H9 (cell line): ENCODE measurements at places on chromosomes 2 and 18.

GRCh38 chr18:62438018-62438329, 84.9 kb upstream of the ZCCHC2 start:
- no peak overlapping the region for H3K4me3 ChIP-seq
- no peaks in the 10 kb centered on the region; the same call in 1 of the 2 replicates for H3K4me1 ChIP-seq
- no peaks in the 10 kb centered on the region for H3K27me3 ChIP-seq
- DNase-seq, result no peak
- H3K36me3 ChIP-seq, result no peaks in the 10 kb centered on the region; the same call in 1 of the 3 replicates

GRCh38 chr18:21672521-21673267, 31.9 kb downstream of the ABHD3 start:
- peaks cover 2% of the 10 kb centered on the region for H3K36me3 ChIP-seq
- no peak overlapping the region for H3K4me3 ChIP-seq
- H3K27me3 ChIP-seq, result no peaks in the 10 kb centered on the region
- H3K4me1 ChIP-seq, result no peaks in the 10 kb centered on the region

- no peaks in the 10 kb centered on the region for H3K4me1 ChIP-seq
- no peak overlapping the region for H3K27ac ChIP-seq
- peak; percentile 93 for DNase-seq
- no peaks in the 10 kb centered on the region for H3K36me3 ChIP-seq
- peak overlapping the region; percentile 64 for H3K4me3 ChIP-seq
These were observed 418.2 kb upstream of the HS6ST1 start for GRCh38 chr2:128736689-128737545.

DNA sequence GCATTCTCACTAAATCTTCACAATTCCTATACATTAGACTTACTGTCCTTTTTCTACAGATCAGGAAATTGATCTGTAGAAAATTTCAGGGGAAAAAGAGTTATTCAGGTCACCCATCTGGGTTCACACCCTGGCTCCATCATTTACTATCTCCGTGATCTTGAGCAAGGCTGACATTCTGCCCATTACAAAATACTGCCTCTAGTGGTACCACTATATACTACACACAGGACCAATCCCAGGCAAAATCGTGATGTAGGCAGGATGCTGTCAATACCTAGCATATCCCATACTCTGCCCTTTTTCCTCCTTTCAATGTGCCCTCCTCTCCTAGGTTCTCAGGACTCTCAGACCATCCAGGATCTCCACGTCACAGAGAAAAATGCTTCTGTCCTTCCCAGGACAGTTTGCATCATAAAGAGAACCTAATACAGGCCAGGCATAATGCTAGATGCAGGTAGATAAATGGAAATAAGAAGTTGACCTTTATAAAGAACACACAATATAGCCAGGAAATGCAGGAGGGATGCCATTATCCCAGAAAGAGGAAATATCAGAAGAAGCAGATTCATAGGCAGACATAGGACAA, 101.9 kb downstream of the CDH20 start:
- no peaks in the 10 kb centered on the region for H3K36me3 ChIP-seq
- no peaks in the 10 kb centered on the region for H3K27me3 ChIP-seq
- H3K4me1 ChIP-seq, result no peaks in the 10 kb centered on the region
- no peak overlapping the region for H3K4me3 ChIP-seq
- no peak overlapping the region for H3K27ac ChIP-seq
- DNase-seq, result peak; percentile 34

- H3K27ac ChIP-seq, result no peak overlapping the region
- DNase-seq, result no peak
- no peaks in the 10 kb centered on the region for H3K4me1 ChIP-seq
- no peaks in the 10 kb centered on the region for H3K27me3 ChIP-seq
- H3K36me3 ChIP-seq, result no peaks in the 10 kb centered on the region
These were observed 222.8 kb downstream of the FBXO15 start for GRCh38 chr18:73924836-73925235.

- H3K27me3 ChIP-seq, result no peaks in the 10 kb centered on the region
- no peak overlapping the region for H3K4me3 ChIP-seq
- no peak for DNase-seq
- H3K36me3 ChIP-seq, result 0 out of 2 replicates have a peak, but pooled peaks cover 2% of the 10 kb centered on the region
- no peaks in the 10 kb centered on the region for H3K4me1 ChIP-seq
These were observed 85.7 kb upstream of the APCDD1 start for GRCh38 chr18:10368456-10369453.

- peaks cover 46% of the 10 kb centered on the region for H3K27me3 ChIP-seq
- H3K4me1 ChIP-seq, result no peaks in the 10 kb centered on the region; the same call in 1 of the 2 replicates
- H3K36me3 ChIP-seq, result no peaks in the 10 kb centered on the region; the same call in 1 of the 2 replicates
These were observed 6.1 kb downstream of the PTGR3 start for GRCh38 chr18:75202696-75203365.

- H3K4me1 ChIP-seq, result no peaks in the 10 kb centered on the region
- no peak overlapping the region for H3K4me3 ChIP-seq
- H3K36me3 ChIP-seq, result peaks cover 4% of the 10 kb centered on the region; the same call in 2 of the 3 replicates
- H3K27me3 ChIP-seq, result no peaks in the 10 kb centered on the region
These were observed 170.5 kb downstream of the ZBTB7C start for GRCh38 chr18:48238636-48239035.

GRCh38 chr2:224982226-224982625, 60.0 kb downstream of the DOCK10 start:
- H3K4me3 ChIP-seq, result no peak overlapping the region
- no peaks in the 10 kb centered on the region for H3K36me3 ChIP-seq
- no peak overlapping the region for H3K27ac ChIP-seq

DNA sequence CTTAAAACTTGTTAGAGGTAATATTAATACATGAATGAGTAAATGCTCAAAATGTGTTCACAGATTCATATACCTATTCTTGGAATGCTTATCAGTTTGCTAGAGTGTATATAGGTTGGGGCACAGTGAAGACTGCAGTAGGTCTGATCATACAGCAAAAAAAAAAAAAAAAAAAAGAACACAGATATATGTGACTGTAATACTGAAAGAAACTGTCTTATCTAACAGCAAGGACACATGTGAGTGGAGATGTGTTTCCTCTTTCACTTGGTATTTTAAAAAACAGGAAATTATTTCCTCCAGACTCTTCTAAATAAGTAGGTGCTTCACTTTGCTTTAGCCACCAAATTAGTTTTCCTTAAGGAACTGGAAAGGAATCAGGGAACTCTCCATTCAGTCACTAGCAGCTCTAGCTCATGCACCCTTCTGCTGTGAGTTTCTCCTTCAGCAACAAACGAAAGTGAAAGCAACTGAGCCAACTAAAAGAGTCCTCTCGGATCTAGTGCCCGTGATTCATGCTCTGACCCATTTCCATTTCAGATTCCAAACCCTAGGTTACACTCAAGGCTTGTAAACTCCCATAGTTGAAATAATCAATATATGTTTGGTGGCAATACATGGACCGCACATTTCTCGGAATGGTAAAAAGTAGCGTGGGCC, 98.5 kb downstream of the DSEL start:
- H3K27me3 ChIP-seq, result no peaks in the 10 kb centered on the region
- no peak overlapping the region for H3K27ac ChIP-seq
- no peak overlapping the region for H3K4me3 ChIP-seq
- H3K36me3 ChIP-seq, result no peaks in the 10 kb centered on the region

GRCh38 chr2:46040563-46041155, 256.5 kb upstream of the EPAS1 start:
- no peak overlapping the region for H3K27ac ChIP-seq
- H3K36me3 ChIP-seq, result no peaks in the 10 kb centered on the region
- DNase-seq, result no peak
- H3K4me3 ChIP-seq, result no peak overlapping the region

GRCh38 chr2:6054161-6054671, 362.0 kb downstream of the SOX11 start:
- peaks cover 12% of the 10 kb centered on the region; the same call in 1 of the 2 replicates for H3K4me1 ChIP-seq
- DNase-seq, result no peak
- H3K4me3 ChIP-seq, result peak overlapping the region; percentile 47
- no peaks in the 10 kb centered on the region for H3K27me3 ChIP-seq

GRCh38 chr2:53786352-53786704, 425 bp downstream of the ASB3 start:
- H3K27ac ChIP-seq, result peak overlapping the region; percentile 95
- H3K27me3 ChIP-seq, result no peaks in the 10 kb centered on the region
- H3K4me1 ChIP-seq, result no peaks in the 10 kb centered on the region
- H3K4me3 ChIP-seq, result peak overlapping the region; percentile 99
- peaks cover 6% of the 10 kb centered on the region; the same call in 1 of the 3 replicates for H3K36me3 ChIP-seq

DNA sequence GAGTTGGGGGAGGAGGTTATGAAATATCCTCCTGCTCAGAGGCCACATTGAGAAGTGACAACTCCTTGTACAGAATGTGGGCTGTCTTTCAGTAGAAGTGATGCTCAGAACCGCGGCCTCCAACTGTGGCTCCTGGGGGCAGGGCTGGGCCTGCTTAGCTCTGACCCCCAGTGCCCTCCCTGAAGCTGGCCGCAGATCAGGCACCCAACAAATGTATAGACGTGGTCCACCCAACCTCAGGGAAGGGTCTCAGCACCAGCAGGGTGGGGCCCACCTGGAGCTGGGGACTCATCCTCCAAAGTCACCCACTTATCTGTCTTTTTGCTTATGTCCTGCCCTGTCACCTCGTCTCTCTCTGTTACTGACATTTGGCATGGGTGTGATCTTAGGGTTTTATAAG, 11.1 kb upstream of the BIN1 start:
- DNase-seq, result no peak
- no peaks in the 10 kb centered on the region for H3K4me1 ChIP-seq
- peaks cover 10% of the 10 kb centered on the region; the same call in 2 of the 3 replicates for H3K36me3 ChIP-seq

DNA sequence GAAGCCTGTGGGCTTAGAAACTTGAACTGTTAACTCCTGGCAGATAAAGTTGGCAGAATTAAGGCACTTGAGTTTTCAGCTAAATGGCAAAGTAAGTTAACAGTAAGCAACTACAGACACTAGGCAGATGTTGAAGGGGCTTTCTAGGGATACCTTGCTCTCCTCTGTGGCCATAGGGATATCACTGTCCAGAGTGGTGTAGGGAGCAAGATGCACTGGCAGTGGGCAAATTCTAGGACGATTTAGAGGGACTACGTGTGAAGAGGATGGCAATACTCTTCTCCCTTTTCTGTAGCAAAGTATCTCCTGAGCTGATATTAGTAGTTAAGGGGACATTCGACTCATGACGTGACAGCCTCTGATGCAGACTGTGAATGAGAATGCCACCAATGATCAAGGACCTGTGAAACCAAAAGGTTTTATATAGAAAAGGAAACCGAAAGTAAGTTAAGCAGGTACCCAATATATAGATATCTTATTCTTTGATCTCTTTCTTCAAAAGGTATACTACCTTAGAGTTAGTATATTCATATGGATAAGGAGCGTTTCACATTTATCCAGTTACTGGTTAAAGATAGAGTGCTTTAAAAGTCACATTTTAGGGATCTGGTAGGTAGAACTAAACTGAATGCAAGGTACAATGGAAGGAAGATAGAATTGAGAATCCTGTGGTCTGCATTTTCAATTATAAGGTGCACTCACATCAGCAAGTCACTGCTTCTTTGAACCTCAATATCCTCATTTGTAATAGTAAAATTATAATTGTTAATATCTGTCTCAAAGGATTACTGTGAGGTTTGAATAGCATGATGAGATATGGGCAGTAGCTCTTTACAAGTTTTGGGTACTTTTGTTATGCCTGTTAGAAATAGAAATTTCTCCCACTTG, 106.4 kb downstream of the KCNH7 start:
- H3K27ac ChIP-seq, result no peak overlapping the region
- no peaks in the 10 kb centered on the region for H3K27me3 ChIP-seq
- no peaks in the 10 kb centered on the region; the same call in 1 of the 2 replicates for H3K4me1 ChIP-seq
- H3K4me3 ChIP-seq, result no peak overlapping the region
- no peaks in the 10 kb centered on the region for H3K36me3 ChIP-seq

DNA sequence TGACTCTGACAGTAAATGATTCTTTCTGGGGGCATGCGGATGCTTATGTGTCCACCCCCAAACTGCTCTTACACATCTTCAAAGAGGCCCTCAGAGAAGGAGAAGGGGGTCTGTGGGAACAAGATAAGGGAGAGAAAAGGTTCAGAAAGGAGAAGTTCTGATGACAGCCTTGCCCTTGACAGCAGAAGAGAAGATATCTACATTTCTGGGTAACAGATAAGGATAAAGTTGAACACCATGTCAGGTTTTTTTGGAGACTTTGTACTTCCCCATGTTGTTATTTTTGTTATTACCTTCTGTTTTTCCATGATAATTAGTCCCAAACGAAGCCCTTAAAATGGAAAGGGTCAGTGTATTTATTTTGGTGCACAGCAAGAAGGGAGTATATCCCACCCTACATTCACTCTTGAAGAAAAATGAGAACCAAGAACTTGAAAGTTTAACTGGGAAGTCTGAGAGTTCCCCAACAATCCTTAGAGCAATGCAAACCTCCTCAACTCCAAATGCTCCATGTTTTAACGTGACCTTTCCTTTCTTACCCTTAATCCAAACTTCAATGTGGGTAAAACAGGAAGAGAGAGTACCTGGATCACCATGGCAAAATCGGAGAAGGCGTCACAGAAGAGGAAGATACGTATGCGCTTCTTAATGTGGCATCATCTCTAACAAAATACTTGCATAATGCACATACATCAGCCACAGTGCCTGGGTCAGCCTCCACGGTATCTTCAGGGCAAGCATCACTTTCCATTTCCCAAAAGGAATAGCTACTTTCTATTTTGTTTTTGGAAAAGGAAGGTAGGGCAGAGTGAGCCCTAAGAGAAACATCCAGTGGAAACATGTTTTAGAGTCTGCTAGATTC, 264.6 kb upstream of the STON1 start:
- H3K4me3 ChIP-seq, result no peak overlapping the region
- no peaks in the 10 kb centered on the region; the same call in 1 of the 2 replicates for H3K4me1 ChIP-seq

- no peaks in the 10 kb centered on the region for H3K36me3 ChIP-seq
- no peaks in the 10 kb centered on the region for H3K27me3 ChIP-seq
- H3K4me1 ChIP-seq, result no peaks in the 10 kb centered on the region
- no peak within 1 kb of the TSS for H3K4me3 ChIP-seq
- no peak within 1 kb of the TSS for H3K27ac ChIP-seq
- DNase-seq, result no peak
These were observed at the start of gene IL36A for GRCh38 chr2:113005030-113005509. IL36A (plus strand) TSS chr2:113005459; CDS start chr2:113005872, 413 bp downstream.

DNA sequence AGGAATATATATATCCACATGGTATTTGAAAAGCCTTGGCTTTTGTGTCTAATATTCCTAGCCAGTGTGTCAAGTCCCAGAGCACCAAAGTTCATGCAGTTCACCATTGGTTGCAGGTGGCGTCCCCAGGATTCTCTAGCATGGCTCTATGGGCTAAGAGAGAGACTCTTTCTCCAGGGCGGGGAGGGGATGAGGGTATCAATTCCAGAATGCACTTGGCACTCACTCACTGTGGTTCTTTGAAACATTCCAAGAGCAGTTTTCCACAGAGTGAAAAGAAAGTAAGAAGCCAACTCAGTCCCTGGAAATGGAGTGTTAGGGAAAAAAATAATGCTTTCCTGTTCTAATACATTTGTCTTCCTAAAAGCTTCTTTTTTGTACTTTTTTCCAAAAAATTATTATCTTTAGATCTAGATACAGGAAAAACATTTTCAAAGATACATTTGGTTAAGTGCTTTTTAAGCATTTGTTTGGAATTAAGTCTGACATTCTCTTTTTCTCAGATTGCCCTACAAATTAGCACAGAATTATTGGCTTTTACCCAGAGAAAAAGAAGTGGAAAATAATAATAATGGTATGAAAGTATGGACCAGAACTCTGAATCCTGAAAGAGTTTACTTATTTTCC, 239.9 kb downstream of the PAX3 start:
- peaks cover 33% of the 10 kb centered on the region; the same call in 1 of the 2 replicates for H3K27me3 ChIP-seq
- H3K36me3 ChIP-seq, result no peaks in the 10 kb centered on the region
- no peaks in the 10 kb centered on the region for H3K4me1 ChIP-seq
- no peak overlapping the region for H3K27ac ChIP-seq
- no peak for DNase-seq

GRCh38 chr2:204871231-204871953, 326.1 kb downstream of the PARD3B start:
- H3K27me3 ChIP-seq, result no peaks in the 10 kb centered on the region
- no peaks in the 10 kb centered on the region for H3K4me1 ChIP-seq
- no peak overlapping the region for H3K4me3 ChIP-seq
- DNase-seq, result no peak
- no peak overlapping the region for H3K27ac ChIP-seq

GRCh38 chr2:46298522-46299353, 1.5 kb downstream of the EPAS1 start:
- H3K27ac ChIP-seq, result no peak overlapping the region
- H3K27me3 ChIP-seq, result peaks cover 45% of the 10 kb centered on the region
